ENCODE measurements at places on chromosomes 5 and 9. TPM values are rescaled to one million over a fixed set of nuclear protein-coding genes. Genes with fewer than 3 reads are reported as not detected.

LCN12 gene
- total RNA-seq, result 0.59 TPM

MEGF10 gene
- total RNA-seq, result 8.5 TPM

AJM1 gene
- 1.2 TPM for total RNA-seq

C9 gene
- total RNA-seq, result not detected

C9orf72 gene
- total RNA-seq, result 12.8 TPM

PCSK5 gene
- total RNA-seq, result 5.7 TPM

RBM22 gene
- 37.2 TPM for total RNA-seq

PDZD2 gene
- total RNA-seq, result 7.0 TPM

PLPP7 gene
- 9.9 TPM for total RNA-seq

P4HA2 gene
- total RNA-seq, result 85.2 TPM

IGIP gene
- total RNA-seq, result 9.0 TPM

TNC gene
- 1.9 TPM for total RNA-seq

CDKN2B gene
- 3.0 TPM for total RNA-seq

LIFR gene
- total RNA-seq, result 21.0 TPM

TCF7 gene
- total RNA-seq, result 2.2 TPM

CEP72 gene
- total RNA-seq, result 5.7 TPM

CTNNAL1 gene
- 38.6 TPM for total RNA-seq

SPINK13 gene
- not detected for total RNA-seq

ACSL6 gene
- total RNA-seq, result 2.9 TPM

ARL15 gene
- 24.6 TPM for total RNA-seq

ISL1 gene
- 41.6 TPM for total RNA-seq

KIF24 gene
- 3.1 TPM for total RNA-seq

BTNL3 gene
- total RNA-seq, result not detected

ST8SIA4 gene
- total RNA-seq, result 23.6 TPM

PPP3R2 gene
- total RNA-seq, result 1.5 TPM

TLR4 gene
- 0.41 TPM for total RNA-seq

TMC1 gene
- total RNA-seq, result 0.71 TPM

SLC6A7 gene
- total RNA-seq, result 0.50 TPM

PTPN3 gene
- 1.1 TPM for total RNA-seq

CNTFR gene
- 68.1 TPM for total RNA-seq

PCDHGA10 gene
- 2.1 TPM for total RNA-seq

TNIP1 gene
- total RNA-seq, result 19.8 TPM

C5orf34 gene
- total RNA-seq, result 8.9 TPM

LRRC70 gene
- total RNA-seq, result 1.0 TPM

CDC25C gene
- total RNA-seq, result 0.59 TPM

RELL2 gene
- 9.7 TPM for total RNA-seq

ZNF454 gene
- 3.3 TPM for total RNA-seq

MRPS27 gene
- total RNA-seq, result 38.9 TPM

IL13 gene
- total RNA-seq, result 0.68 TPM

IFNA13 gene
- not detected for total RNA-seq

TEX53 gene
- not detected for total RNA-seq

CYSRT1 gene
- total RNA-seq, result 1.1 TPM

SLIT3 gene
- total RNA-seq, result 6.1 TPM

PCDHGC4 gene
- total RNA-seq, result 6.7 TPM

Measured in motor neuron (in vitro differentiated cells).